T-helper 2 cell (primary cell): ENCODE measurements at places on chromosomes 2 and 18.

- DNase-seq: no peak
Measured at GRCh38 chr2:180597179-180597578, 383.2 kb upstream of the UBE2E3 start.

GRCh38 chr18:48413342-48413741 lies 4.2 kb upstream of the ZBTB7C start:
- DNase-seq: no peak

DNA sequence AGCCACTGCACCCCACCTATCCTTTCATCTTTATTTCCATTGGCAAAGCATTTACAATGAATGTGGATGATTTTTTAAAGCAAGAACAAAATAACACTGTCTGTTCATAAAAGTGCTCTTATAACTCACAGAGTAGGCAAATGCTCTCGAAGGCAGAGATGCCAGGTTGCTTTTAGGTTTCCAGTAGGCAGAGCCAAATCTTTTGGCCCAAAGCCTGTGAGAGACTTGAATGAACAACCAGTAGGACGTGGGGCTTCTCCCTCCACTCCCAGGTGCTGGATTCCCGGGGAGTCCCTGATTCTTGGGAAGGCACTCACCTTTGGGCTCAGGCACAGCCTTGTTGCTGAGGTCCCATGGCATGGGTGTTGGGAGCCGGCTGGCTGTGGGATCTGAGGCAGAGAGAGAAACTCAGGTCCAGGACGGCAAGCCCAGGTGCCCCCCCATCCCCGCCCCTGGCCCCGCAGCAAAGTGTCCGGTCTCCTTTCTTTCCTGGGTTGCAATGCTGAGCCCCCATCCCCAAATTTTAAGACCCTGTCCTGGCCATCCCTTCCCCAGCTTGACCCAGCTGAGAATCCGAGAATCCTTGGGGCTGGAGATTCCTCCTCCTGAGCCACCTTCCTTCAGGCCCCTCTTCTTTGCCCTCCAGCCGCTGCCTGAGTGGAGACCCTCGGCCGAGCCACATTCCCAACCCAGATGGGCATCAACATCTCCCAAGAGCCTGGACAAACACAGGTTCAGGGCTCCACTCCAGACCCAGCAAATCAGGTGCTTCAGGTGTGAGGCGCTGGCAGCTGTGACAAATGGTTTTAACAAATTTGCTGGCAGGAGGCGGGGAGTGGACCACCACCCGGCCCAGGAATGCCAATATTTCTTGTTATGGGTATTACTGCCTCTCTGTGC lies 5.8 kb downstream of the NEURL3 start:
- DNase-seq: no peak

DNA sequence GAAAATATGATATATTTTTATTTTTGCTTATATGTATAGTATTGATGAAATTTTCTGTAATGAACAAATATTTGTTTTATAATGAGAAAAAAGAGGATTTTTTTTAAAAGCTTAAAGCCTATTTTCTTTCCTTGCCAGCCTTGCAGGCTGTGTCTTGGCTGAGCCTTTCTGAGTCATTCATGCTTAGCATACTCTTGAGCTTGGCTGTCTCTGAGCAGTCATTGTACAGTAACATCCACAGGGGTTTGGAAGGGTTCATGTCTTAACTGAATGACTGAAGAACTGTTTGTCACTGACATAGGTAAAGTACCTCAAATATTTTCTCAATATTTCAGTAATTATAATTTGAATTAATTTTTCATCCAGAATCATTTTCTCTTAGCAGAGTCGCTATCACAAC lies 49.3 kb downstream of the GPR39 start:
- DNase-seq: no peak

GRCh38 chr2:200788121-200788718 lies 23.5 kb upstream of the BZW1 start:
- no peak for DNase-seq

DNA sequence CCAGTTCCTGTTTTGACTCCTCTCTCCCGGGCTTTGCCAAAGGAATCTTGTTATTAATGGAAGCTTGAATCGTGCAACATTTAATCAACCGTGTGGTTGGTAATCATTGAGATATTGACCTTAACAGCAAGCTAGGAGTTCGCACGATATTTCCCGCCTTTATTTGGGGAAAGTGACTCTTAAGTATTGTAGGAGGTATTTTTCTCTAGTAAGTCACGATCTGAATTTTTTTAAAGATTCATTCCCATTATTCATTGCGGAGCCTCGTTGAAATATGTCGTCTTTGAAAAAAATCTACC lies 663 bp downstream of the NUP35 start:
- no peak for DNase-seq
